Heart left ventricle (tissue), 16 donors: ENCODE measurements at places on chromosomes 16 and 17.
A peak's percentile ranks its signal among the peaks of the same experiment; 100 is the strongest.

- peak; percentile 58 for DNase-seq
Observed at GRCh38 chr16:106623-107324, 28.7 kb downstream of the MPG start.

GRCh38 chr17:49015179-49015923, 18.2 kb downstream of the IGF2BP1 start:
- no peak for DNase-seq

DNA sequence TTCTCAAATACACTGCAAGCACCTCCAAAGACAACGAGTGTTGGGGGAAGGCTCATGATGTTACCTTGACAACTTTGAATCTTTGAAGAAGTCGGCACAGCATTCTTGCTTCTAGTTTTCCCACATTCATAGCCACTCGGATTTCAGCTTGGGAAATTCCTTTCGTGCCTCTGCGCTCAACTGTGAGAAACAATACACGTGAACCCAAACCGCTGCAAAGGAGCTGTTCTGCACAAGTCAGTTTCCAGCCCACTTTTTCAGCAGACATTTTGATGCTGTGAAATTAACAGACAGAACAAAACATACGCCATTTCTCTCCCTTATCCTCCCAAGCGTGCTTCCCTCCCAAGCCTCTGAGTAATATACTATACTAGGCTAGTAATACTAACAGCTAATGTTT, 41.2 kb downstream of the GTF3C1 start:
- no peak for DNase-seq

- no peak for DNase-seq
Observed at GRCh38 chr16:10949424-10949970, 5.1 kb downstream of the CLEC16A start.

- no peak for DNase-seq
Observed at GRCh38 chr16:78257376-78257728, 157.9 kb downstream of the WWOX start.

- peak; percentile 67 for DNase-seq
Observed at GRCh38 chr16:67546761-67547422, 15.4 kb upstream of the CTCF start.

DNA sequence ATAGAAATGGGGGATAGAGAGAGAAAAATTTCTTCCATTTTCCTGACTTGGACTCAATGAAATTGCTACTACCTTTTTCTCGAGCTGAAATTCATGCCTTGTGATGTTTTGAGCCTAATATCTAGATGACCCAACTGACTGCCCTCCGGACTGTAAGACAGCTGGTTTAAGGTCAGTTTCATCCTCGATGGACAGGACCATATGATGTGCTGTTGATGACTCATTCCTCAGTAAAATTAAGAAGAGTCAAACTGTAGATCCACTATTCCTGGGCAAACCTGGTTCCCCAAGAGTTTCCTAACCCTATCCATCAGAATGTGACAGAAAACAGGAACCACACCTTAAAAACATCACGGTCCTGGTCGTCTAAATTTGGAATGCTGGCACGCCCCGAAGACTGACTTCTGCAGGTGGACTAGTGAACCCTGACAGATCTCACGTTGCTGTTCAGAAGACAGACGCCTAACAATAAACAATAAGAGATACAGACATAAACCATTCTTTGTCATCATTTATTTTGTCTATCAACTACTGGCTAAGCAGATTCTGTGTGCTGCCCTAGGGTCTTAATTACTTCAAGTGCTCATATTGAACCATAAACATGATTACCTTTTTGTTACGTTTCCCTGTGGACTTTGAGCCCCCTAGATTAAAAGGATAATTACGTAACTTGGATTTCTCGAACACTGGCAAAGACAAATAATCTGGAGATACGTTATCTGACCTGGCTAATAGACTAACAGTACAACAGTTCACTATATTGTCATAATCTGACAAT, 45.1 kb upstream of the NOS2 start:
- no peak for DNase-seq

DNA sequence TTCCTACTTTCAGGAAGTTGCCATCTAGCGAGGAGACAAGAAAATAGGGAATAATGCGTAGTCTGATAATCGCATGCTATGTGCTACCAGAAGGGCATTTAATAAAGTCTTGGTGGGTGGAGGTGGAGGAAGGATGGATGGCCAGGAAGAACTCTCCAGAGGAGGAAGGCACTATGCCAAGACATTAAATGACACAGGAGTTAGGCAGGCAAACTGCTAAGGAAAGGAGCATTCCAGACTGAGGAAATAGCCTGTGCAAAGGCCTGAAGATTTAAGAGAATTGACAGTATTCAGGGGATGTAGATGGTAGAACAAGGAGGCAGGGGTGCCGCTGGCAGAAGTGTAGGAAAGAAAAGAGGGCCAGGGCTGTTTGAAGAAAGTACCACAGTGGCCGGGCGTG, 19.3 kb upstream of the ARHGAP44 start:
- DNase-seq, result no peak

- DNase-seq, result no peak
Observed at GRCh38 chr17:42272162-42272907, 3.9 kb downstream of the STAT5B start.

DNA sequence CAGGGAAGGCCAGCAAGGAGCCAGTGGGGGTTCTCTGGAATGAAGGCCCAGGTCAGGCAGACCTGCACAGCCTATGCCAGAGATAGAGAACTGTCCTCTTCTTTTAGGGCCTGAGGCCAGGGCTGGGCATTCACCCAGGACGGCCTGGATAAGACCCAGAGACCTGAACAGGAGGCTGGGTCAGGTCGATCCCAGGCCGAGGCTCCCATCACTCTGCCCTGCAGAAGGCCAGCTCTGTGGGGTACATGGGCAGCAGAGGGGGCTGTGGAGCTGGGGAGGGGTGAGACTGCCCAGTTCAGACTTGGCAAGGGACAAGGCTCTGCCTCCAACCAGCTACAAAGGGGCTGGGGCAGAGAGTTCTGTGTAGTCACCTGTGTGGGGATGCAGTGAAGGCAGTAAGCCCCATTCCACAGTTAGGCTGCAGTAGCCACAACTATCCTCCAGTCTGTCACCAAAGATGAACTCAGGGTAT, 14.6 kb downstream of the HSD11B2 start:
- peak; percentile 34 for DNase-seq

GRCh38 chr17:28579526-28579925, 2.8 kb upstream of the ALDOC start:
- DNase-seq, result no peak

DNA sequence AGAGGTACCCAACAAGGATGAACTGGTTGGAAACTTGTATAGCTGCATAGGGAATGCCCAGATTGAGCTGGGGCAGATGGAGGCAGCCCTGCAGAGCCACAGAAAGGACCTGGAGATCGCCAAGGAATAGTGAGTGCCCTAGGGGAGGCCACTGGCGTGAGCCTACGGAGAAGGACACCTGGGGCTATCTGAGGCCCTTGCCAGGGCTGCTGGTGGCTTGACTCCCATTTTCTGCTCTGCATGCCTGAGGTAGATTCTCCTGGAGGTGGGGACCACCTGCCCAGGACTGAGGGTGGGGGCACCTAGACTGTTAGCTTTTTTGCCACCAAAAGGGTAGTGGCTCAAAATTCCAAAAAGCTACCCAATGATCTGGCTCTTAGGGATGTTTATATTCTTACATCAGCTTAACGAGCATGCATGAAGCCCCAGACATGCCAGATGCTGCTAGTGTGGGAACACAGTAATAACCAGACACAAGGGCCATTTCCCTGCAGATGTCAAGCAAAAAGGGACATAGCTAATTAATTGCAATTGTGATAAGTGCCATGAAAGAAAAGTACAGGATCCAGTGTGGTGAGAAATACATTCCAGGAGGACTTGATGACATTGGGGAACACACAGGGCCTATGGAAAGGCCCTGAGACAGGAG, 8.8 kb downstream of the ODAD4 start:
- DNase-seq, result no peak

DNA sequence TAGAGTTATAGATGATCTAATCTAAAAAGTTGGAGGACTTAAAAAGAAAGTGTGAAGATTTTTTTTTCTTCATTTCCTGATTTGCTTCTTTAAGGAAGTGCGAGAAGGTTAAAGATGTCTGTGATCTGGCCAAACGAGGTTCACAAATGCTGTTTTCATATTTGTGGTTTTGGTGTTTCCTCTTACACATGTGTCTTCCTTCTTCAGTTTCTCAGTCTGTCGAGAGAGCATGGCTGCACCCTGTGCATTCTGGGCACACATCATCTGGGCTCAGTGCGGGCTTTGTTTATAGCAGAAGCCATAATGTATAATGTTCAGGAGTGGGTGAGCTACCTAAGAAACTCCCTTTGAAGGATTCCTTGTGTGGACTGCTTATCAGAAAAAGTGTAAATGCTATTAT, 260.4 kb upstream of the TBX2 start:
- DNase-seq, result no peak

GRCh38 chr17:81967533-81968395, 6.8 kb upstream of the NOTUM start:
- peak; percentile 83 for DNase-seq

- no peak for DNase-seq
Observed at GRCh38 chr16:31708348-31708747, 165.3 kb upstream of the ZNF267 start.

DNA sequence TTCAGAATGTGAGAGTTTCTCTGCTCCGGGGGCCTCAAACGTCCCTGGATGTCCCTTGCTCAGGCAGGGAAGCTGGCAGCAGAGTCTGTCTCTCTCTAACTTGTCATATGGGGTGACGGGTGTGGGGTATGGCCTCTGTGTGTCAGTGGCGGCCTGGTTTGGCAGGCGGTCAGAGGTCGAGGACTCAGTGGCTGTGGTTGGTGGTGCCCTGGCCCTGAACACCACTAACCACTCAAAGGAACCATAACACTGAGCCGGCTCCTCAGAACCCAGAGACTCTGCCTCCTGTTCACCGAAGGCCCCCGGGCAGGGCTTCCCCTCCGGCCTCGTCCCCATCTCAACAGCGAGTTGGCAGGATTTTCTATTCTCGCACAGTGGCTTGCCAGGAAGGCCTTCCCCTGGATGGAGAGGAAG, 677 bp downstream of the P2RX1 start:
- no peak for DNase-seq

DNA sequence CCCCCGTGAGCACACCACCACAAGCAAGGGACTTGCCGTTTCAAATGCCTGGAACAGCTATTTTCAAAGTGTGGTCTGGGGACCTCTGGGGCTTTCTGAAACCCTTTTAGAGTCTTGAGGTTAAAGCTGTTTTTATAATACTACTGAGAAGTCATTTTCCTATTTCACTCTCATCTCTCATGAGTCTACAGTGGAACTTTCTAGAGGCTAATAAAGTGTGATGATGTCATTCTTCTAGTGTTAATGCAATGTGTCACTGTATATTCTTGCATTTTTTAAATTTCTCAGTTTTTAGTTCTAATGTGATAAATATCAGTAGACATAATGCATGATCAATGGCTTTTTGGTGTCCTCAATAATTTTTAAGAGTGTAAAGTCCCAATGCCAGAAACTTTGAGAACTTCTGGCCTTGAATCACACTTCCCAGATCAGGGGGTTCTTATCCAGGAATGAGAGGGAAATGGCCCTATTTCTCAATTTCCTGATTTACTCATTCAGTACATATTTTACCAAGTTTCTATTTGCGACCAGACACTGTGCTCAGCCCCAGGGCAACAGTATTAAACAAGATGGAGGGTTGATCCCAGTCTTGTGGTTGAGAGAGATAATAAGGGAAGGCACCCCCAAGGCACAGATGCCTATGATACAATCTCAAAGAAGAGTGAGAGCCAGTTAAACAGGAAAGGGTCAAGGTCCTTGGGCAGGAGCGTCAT, 444.0 kb downstream of the HS3ST3B1 start:
- no peak for DNase-seq

DNA sequence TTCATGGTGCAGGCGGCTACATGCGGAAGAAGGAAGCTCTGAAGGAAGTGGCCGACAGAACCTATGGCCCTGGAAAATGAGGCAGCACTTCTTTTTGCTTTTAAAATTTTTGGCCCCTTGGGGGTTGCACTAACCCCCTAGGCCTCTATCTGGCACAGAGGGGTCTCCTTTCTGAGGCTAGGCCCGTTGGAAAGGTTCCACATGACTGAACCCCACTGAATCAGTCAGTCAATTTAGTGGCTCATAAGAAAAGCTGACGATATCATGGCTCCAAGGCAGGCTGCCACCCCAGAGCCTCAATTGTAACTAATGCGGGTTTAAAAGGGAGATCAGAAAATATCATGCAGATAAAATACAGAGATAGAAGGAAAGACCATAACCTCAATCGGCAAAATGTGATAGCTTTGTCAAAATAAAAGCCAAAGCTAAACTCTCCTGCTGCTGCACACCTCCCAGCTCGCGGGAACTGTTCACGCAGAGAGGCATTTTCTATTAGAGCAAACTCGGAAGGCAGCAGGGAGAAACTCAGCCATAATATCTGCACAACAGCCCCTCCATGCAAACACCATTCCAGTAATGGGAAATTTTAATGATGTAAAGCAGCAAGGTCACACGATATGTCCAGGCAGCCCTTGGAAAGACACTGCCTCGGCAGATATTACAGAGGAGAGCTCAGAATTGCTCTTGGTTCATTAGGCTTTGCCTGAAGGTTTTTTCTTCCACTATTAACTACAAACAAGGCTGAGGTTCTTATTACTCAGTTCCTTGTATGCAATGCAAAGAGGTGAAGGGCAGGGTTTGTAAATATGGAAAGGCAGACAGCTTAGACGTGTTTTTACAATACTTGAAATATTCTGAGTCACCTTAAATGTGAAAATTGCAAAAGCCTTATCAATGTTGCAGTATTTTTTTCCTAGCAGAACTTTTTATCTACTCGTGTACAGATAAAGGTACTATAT, 200.4 kb upstream of the PMFBP1 start:
- DNase-seq, result no peak

DNA sequence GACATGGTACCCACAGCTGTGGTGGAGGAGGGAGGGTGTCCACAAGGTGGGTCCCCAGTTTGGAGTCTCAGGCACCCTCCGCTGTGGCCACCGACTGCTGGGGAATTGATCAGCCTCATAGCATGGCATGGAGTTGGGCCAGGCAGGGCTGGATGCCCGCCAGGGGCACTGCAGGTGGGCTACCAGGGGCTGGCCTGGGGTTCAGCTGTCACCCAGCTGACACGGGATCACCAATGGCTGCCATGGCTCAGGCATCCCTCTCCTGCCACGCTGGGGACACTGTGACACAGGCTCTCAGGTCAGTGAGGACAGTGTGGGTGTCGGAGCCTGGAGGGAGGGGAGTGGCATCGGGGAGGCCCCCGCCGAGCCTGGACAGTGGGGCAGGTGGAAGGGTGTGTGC, 19.8 kb upstream of the SSTR5 start:
- no peak for DNase-seq

- peak; percentile 33 for DNase-seq
Observed at GRCh38 chr16:83973581-83974385, 5.7 kb downstream of the NECAB2 start.

- no peak for DNase-seq
Observed at GRCh38 chr17:77846531-77847085, 111.9 kb upstream of the TNRC6C start.

DNA sequence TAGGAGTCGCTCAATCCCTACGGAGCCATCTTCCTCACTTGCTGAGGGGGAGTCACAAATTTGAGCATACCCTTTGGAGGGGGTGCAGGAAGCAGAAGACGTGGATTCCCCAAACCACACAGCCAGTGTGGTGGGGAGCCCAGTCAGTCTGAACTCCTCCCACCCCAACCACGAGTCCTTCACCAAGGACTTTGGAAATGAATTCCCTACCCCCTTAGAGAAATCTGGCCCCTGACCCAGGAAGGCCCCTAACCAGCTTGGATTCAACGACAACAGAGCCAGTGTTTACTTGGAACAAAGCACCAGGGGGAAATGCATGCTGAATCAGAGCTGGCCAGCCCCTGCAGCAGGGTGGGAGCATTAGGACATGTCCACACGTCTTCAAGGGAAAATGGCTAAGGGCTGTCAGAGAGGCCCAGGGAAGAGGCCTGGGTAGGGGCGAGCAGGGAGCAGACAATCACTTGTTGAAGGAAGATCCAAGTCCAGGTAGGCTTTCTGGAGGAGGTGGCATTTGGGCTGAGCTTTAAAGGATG, 5.5 kb upstream of the TMEM92 start:
- DNase-seq, result no peak
